ENCODE measurements at places on chromosomes 4 and X.

GRCh38 chr4:73142995-73143547 is 73.6 kb upstream of the COX18 start:
- no peak for DNase-seq

GRCh38 chrX:139932073-139932900 is 566 bp downstream of the ATP11C start:
- no peak for DNase-seq

GRCh38 chrX:2654436-2655340 is 36.4 kb upstream of the CD99 start:
- no peak for DNase-seq

GRCh38 chrX:121356850-121357171 is 309.4 kb downstream of the GLUD2 start:
- peak; percentile 38 for DNase-seq

GRCh38 chrX:10223276-10223675 is 66.5 kb downstream of the CLCN4 start:
- no peak for DNase-seq

- DNase-seq = no peak
Measured at GRCh38 chr4:73723023-73723422, 17.3 kb upstream of the CXCL8 start.

DNA sequence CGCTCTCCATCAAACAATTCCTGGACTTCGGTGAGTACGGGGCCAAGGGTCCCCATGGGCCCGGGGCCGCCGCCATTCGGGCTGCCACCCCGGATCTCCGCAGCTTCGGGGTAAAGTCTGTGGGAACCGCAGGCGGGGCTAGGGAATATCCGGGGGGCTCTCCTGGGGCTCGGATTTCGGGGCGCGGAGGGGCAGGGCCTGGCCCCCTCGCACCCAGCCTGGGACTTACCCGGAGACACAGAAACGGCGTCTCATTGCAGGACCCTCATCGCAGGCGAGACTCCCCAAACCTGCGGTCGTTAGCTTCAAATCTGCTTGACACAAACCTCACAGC is 413 bp downstream of the PDK3 start:
- no peak for DNase-seq

DNA sequence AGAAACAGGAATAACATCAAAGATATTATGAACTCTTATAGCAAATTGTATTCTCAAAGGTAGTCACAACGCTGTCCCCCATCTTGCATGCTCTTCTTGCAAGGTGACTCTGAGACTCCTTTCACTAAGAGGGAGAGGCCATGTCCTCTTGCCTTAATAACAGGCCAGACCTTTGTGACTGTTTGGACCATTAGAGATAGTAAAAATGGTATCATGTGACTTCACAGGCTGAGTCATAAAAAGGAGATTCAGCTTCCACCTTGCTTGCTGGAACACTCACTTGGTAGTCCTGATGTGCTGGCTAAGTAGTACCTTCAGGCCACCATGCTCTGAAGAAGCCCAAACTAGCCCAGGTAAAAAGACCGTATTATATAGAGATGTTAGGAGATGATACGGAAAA is 143.8 kb downstream of the FBXW7 start:
- DNase-seq = no peak

- no peak for DNase-seq
Measured at GRCh38 chr4:11489453-11490083, 60.9 kb upstream of the HS3ST1 start.

GRCh38 chr4:75995727-75996126 is 5.0 kb upstream of the SDAD1 start:
- peak; percentile 85 for DNase-seq
